ENCODE measurements at places on chromosomes 1 and 21.

DNA sequence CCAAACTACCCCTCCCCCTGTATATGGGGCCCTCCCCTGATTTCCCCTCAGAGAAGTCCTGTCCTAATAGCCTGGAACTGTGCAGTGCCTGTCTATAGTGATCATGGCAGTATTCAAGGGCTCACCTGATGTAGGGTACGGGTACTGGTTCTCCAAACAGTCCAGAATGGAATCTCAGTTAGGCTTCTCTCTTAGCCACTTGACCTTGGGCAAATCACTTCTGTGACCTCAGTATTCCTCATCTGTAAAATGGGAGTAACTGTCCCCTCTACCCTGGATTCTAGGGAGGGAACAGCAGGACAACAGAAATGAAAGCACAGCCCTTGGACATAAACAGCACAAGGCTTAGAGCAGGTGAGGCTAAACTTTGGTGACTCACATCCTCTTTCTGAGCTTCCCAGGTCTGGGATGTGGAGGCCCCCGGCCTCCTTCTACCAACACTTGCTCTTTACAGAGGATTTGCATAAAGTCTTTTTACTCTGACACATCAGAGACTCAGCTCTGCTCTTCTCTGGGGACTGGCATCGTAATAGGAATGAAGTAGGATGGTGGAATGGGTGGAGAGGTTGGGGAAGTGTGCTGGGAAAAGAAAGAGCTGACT, 20.0 kb upstream of the PDZK1IP1 start:
- DNase-seq: peak; percentile 18

DNA sequence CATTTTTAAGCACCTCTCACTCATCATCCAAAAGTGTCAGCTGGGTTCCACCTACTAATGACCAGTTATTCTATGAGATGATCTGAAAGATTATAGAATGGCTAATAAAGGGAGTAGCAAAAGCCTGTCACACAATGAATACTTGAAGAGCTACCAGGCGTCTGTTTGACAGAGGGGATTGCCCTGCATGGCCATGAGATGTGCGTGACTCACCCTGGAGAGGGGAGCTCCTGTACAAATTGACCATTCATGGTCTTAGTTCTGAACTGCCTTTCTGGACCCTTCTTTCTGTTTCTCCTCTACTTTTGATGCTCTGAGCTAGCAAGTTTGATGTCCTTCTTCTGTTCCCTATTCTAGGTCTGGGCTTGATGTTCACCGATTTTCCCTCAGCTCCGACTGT, 85.2 kb upstream of the ABCD3 start:
- DNase-seq: no peak

- no peak for DNase-seq
These were observed 7.6 kb downstream of the DR1 start for GRCh38 chr1:93353286-93353685.

- no peak for DNase-seq
These were observed 48.8 kb upstream of the RAB4A start for GRCh38 chr1:229222081-229222480.

DNA sequence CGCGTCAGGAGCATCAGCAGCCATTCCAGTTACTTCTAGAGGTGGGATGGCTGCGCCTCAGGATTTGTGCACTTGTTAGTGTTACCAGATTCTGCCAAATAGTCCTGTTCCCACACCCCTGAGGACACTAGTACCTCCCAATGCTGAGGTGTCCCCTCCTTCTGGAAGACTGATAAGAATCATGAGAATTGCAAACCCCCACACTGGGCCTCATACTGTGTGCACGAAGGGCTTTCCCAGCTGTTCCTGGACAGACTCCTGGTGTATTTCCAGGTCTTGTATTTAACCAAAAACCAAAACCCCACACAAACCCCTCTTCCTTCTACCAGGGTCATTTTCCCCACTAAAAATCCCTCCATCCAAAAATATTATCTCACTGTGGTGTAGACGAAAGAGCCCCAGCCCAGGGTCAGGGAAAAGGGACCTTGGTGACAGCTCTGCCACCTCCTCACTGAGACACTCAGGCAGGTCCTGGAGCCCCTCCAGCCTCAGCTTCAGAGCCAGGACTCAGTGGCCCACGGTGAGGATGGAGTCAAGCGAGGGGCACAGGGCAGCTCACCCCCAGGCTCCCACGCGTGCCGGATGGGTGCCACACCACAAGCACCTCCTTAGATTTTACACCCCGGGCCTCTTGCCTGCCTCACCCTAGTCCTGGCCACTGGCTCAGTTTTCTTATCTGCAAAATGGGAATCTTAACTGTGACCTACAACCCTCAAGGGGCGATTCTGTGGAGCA, 131.4 kb upstream of the RUNX3 start:
- no peak for DNase-seq

GRCh38 chr21:42545745-42546144, 32.1 kb downstream of the SLC37A1 start:
- DNase-seq: no peak

GRCh38 chr1:68221980-68222373, 10.3 kb downstream of the WLS start:
- DNase-seq: no peak

GRCh38 chr1:11355559-11356475, 82.8 kb downstream of the UBIAD1 start:
- DNase-seq: no peak

GRCh38 chr1:4615138-4615470, 39.3 kb upstream of the AJAP1 start:
- no peak for DNase-seq

- no peak for DNase-seq
These were observed 52.3 kb upstream of the DNAJC6 start for GRCh38 chr1:65256860-65257708.

DNA sequence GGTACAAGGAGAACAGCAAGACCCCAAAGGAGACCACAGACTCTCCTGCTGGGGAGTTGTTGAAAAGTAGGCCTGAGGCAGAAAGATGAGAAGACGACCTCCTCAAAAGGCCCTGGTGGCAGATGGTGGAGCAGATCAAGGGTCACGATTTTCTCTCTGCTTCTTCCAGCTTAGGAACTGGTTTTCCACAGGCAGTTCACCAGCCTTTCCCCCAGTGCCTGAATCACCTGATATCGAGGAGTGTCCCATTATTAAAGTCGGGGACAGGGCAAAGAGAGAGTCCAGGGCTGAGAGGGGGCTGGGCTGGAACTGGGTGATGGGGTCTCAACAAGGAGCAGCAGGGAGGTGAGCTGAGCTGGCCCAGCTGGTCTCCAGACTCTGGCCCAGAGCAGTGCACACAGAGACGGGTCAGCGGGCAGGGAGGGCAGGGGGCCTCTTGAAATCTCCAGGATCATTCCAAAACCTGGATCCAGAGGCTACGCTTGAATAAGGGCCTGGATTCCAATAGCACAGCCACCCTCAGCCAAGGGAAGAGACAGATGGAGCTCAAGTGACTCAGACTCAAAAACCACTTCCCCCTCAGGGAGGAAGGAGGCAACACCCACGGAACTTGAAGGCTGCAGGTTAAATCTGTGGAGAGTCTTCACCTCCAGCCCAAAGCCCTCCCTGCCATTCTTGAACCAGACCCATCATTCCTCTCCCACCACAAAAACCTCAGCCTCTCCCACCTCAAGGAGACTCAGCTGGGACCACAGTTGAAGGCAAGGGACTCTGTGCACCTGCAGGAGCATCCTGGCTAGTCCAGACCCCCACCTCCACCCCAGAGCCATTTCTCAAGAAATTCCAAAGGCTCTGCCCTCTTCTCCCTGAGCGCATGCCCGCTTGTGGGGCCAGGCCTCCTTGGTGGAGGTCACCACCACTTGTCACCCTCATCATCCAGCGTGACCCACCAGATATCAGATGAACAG, at the start of gene S100A5:
TSS of gene S100A5 (minus strand) at position 541 of the 968 bp plus-strand sequence. CDS start 743 bp downstream, outside the sequence.
- DNase-seq: no peak

DNA sequence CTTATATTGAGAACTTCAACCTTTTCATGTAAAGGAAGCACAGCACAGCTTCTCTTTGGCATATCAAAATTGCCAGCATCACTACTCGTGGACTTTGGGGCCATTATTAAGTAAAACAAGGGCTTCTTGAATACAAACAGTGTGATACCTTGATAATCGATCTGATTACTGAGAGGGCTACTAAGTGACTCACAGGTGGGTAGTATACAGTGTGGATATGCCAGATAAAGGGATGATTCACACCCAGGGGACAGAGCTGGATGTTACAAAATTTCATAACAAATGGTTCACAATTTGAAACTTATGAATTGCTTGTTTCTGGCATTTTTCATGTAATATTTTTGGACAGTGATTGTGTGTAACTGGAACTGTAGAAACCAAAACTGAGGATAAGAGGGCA, 15.4 kb downstream of the HDAC1 start:
- no peak for DNase-seq

GRCh38 chr1:11684070-11684469, 3.1 kb upstream of the MAD2L2 start:
- no peak for DNase-seq

- DNase-seq: peak; percentile 95
These were observed 28.9 kb downstream of the S100A6 start for GRCh38 chr1:153506831-153507413.

DNA sequence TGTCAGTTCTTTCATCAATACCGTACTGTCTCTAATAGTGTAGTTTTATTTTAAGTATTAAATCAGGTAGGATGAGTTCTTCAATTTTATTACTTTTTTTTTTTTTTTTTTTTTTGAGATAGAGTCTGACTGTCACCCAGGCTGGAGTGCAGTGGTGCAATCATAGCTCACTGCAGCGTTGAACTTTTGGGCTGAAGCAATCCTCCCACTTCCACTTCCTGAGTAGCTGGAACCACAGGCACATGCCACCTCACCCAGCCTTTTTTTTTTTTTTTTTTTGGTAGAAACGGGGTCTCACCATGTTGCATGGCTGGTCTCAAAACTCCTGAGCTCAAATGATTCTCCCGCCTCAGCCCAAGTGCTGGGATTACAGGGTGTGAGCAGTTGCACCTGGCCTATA, 44.3 kb downstream of the INAVA start:
- no peak for DNase-seq

GRCh38 chr1:221772117-221772516, 30.2 kb upstream of the DUSP10 start:
- DNase-seq: no peak

- DNase-seq: no peak
These were observed 20.6 kb downstream of the KIRREL1 start for GRCh38 chr1:158013840-158014730.

DNA sequence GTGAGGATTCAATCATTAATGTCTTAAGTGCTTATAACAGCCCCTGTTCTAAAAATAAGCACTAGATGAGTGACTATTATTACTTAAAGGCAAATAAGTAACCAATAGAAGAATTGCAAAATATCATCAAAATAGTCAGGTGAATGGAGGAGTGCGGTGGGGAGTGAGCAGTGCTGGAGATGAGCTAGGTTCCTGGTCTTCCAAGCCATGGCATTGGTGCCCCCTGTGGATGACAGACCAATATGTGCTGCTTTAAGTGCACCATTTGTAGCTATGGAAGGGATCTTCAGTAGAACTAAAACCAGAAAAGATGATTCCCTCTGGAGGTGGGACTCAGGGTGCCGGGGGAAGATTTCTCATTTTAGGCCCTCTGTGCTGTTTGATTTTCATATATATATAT, 46.1 kb upstream of the SLC30A1 start:
- no peak for DNase-seq

DNA sequence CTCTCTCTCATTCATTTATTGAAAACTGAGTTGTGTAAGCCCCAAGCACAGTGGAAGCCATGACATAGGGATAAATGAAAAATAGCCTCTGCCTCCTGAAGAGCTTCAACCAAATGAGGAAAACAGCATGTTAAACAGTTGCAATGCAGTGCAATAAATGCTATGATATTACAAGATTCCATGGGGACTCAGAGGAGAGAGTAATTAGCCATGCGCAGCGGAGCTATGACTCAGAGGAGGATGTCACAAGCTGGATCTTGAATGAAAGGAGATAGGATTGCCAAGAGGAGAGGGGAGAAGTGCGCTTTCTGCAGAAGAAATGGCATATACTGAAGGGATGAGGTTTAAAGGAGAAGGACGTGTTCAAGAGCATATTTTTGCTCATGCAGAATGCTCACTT, 231.3 kb upstream of the PLXNA2 start:
- DNase-seq: no peak

DNA sequence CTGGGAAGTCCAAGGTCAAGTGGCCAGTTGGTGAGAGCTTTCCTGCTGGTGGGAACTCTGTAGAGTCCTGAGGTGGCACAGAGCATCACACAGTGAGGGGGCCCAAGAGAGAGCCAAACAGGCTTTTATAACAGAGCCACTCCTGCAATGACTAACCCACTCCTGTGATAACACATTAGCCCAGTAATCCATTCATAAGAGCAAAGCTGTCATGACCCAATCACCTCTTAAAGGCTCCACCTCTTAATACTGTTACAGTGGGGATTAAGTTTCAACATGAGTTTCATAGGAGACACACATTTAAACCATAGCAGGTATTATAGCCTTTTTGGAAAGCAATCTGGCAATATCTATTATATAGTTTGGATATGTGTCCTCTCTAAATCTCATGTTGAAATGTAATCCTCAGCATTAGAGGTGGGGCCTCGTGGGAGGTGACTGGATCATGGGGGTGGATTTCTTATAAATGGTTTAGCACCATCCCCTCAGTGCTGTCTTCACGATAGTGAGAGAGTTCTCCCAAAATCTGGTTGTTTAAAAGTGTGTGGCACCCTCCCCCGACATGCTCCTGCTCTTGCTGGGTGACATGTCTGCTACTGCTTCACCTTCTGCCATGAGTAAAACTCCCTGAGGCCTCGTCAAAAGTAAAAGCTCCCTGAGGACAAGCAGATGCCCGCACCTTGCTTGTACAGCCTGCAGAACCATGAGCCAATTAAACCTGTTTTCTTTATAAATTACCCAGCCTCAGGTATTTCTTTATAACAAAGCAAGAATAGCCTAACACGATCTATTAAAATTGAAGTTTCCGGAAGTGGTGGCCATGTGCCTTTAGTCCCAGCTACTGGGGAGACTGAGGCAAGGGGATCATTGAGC, 64.5 kb downstream of the CD58 start:
- DNase-seq: no peak

DNA sequence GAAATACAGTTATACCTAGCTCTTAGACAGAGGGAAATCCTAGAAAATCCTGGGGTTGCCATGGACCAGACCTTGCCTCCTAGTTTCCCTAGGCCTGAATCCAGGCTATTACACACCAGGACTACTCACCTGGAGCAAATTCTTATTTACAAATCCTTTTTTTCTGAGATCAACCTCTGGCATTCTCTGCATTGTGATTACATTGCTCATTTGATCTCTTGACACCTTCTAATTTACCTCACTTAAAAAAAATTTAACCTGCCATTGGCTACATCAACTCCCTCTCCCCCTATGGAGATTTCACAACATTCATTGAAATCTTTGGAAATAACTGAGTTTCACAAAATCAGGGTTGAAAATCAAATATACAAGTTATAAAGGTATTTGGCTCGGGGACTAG, 2.9 kb upstream of the C1orf105 start:
- no peak for DNase-seq

- DNase-seq: no peak
These were observed 322.8 kb downstream of the TTLL7 start for GRCh38 chr1:83676106-83676505.
